ENCODE measurements at places on chromosomes 5 and 9.
A peak's percentile ranks its signal among the peaks of the same experiment; 100 is the strongest.

- DNase-seq: no peak
These were observed 223.2 kb upstream of the PANK3 start for GRCh38 chr5:168802337-168802736.

DNA sequence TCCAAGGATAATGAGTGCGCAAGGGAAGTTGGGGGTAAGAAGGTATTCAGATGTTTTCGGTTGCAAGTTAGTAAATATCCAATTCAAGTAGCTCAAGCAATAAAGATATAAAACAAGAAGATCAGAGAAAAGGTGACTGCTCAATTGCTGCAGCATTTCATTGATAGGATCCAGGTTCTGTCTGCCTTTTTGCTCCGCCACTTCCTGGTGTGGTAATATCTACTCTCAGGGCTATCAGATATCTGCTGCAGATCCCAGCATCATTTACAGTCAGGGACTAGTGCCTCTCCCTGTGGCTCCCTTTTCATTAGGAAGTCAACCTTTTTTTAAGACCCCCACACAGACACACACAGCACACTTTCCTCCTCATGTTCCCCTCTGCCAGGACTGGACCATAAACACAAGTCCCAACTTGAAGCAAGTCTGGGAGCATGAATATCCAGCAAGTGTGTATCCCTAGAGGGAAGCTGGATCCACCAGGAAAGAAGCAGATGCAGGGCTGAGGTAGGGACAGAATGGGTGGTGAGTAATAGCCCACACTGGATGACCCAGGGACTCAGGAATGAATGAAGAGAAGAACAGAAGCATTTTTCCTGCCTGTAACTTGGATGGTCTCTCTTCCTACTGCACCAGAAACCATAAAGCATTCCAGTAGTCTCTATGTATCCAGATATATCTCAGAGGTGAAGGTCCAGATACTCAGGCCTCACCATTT is 53.7 kb downstream of the ZNF622 start:
- DNase-seq: no peak

DNA sequence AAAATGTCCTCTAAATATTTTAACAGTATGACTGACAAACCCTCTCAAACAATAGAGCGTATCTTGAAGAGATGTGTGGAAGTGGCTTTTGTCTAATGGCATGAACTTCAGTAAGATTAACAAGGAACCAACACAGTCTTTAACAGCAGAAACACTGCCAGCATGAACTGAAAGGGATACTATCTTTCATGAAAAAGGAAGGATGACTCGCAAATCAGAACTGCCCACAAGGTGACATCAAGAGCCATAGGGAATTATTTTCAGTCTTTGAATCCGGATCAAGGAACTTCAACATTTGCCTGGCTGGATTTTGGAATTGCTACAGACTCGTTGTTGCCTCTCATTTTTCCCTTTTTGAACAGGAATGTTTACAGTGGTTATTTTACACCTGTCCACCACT is 5.1 kb upstream of the HEXB start:
- no peak for DNase-seq

DNA sequence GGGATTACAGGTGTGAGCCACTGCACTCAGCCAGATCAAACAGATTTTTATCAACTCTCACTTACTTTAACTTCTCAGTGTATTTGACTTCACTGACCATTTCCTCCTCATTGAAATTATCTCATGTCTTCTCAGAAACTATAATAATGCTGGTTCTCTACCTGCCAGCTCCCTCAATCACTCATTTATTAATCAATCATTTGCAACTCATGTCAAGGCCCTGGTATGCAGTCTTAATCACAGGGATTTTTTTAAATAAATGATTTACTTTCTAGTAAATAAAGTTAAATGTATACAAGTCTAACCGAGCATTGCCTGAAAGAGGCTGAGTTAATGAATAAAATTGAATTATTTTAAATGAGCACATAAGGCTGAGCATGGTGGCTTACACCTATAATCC is 63.3 kb downstream of the PLPP1 start:
- no peak for DNase-seq

DNA sequence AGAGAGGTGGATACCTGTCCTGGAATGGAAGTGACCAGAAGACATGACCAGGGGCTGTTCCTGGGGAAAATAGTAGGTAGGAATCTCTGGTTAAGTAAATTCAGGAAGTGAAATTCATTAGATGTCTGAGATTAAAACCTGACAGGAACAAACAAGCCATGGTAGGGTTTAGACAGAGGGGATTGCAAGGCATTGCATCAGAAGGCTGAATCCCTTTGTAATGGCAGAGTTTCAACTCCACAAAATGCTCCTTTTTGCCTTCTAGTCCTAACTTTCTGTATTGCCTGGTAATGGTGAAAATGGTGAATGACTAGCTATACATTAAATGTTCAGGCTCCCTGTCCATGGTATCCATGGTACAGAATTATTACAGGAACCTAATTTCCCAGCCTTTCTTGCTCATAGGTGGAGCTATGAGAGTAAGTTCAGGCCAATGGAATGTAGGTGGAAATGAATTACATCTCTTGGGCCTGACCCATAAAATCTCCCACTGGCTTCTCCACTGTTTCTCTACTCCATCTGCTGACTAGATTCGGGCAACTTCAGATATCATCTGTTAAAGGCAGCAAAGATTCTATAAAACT is 113.4 kb upstream of the CNTLN start:
- no peak for DNase-seq

- no peak for DNase-seq
These were observed 1.6 kb downstream of the ELL2 start for GRCh38 chr5:95959888-95960666.

GRCh38 chr9:26261503-26262330 is 583.5 kb upstream of the TUSC1 start:
- DNase-seq: no peak

- DNase-seq: no peak
These were observed 21.5 kb downstream of the SMIM23 start for GRCh38 chr5:171806976-171807747.

DNA sequence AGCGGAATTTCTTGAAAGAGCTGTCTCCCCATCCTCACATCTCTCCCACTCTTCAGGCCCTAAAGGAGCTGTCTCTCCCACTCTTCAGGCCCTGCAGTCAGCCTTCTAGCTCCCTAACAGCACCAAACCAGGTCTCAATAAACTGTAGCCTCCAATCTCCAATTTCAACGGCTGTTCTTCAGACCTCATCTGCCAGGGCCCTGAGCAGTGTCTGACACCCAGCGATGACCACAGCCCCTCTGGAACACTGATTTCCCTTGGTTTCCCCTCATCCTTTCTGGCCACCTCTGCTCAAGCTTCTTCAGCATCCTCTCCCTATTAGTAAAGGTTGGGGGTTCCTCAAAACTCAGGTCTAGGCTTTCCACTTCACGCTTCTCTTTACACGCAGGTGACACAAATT is 1.6 kb upstream of the P4HA2 start:
- no peak for DNase-seq

DNA sequence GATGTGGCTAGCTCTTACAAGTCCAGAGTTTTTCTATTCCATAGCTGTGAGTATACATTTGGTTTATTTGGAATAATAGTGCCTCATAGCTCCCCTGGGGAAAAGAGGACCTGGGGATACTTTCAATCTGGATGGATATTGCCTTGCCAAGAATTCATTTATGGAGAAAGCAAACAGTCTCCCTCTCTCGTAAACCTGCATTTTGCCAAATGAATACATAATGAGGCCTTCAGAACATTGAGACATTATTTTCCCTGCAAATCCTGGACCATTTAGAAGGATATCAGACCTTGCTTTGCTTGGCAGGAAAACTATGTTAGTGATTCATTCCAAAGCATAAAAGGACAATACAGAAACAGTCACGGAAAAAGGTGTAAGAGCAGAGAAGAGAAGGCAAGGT is 569.6 kb upstream of the BRINP1 start:
- DNase-seq: no peak

DNA sequence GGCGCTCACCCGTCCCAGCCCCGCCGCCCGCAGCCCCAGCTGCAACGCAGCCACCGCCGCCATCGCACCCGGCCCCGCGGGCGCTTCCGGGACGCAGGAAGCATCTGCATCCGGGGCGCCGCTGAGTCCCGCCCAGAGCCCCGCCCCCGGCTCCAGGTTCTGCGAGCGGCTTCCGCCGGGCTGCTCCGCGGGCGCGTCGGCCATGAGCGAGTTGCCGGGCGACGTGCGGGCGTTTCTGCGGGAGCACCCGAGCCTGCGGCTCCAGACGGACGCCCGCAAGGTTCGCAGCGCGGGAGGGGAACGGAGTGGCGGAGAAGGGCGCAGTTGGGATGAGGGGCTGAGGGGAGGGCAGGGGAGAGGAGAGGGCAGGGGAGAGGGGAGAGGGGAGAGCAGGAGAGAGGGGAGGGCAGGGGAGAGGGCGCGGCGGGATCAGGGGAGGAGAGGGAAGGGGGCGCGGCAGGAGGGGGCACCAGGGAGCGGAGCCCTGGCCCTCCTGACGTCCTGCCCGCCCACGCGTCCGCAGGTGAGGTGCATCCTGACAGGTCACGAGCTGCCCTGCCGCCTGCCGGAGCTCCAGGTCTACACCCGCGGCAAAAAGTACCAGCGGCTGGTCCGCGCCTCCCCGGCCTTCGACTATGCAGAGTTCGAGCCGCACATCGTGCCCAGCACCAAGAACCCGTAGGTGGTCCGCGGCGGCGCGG is at the start of the genes SURF1 and SURF2:
TSS of gene SURF1 (minus strand) at position 97 of the 701 bp plus-strand sequence. CDS start at position 63, 34 bp downstream.
TSS of gene SURF2 (plus strand) at position 160 of the 701 bp plus-strand sequence. CDS start at position 203, 43 bp downstream.
- DNase-seq: peak; percentile 95

DNA sequence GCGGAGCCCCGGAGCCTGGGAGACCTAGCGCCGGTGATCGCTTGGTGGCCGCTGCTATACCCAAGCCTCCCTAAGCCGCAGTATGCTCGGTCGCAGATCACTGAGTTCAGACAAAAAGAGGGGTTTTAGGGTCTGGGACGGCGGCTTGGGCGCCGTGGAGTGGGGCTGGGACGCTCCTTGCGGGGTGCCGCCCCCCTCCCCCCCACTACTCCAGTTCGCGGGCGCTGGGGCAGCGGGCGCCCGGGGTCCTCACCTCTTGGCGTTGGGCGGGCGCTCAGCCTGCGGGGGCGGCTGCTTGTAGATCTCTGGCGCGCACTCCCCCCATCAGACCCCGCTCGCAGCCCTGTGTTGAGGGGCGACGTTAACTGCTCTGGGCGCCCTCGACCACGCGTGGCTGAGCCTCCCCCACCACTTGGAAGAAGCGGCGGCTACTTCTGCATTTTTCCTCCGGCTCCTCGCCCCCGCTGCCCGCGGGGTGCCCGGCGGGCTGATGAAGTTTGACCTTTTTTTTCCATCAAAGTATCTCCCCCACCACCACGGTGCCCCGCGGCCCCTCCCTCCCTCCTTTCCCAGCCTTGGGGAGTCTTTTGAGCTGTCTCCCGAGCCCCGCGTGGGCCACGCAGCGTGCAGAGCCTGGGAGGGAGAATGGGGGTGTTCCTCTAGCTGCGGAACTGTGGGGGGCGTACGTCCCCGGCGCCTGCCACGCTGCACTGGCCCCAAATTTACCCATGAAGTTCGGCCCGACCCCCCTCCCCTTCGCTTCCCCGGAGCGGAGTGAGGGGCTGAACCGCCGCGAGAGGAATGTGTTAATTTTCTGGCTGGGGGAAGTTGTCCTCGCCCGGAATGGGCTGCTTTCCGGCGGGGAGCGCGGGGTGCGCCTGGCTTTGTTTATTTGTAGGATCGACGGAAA is 1.2 kb downstream of the CXXC5 start:
- DNase-seq: peak; percentile 31

DNA sequence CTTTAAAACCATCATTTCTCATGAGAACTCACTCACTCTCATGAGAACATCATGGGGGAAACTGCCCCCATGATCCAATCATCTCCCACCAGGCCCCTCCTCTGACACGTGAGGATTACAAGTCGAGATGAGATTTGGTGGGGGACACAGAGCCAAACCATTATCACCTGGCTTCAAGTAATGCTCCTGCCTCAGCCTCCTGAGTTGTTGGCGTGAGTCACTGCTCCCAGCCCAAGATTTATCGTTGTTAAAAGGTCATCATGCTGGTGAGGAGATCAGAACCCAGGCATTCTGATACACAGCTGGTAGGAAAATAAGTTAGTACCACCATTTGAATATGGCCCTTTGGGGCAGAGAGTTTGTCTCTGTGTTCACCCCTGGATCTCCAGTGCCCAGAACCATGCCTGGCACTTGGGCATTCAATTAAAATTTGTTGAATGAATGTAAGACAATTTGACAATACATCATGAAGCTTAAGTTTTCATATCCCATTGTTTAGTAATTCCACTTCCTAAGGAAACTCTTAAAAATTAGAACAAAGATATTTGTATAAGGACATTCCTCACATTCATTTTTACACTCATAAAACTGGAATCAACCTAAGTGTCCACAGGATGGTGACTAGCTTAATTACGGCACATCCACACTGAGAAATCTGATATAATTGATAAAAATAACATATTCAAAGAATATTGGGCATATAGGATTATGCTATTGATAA is 58.0 kb upstream of the COL15A1 start:
- DNase-seq: no peak

DNA sequence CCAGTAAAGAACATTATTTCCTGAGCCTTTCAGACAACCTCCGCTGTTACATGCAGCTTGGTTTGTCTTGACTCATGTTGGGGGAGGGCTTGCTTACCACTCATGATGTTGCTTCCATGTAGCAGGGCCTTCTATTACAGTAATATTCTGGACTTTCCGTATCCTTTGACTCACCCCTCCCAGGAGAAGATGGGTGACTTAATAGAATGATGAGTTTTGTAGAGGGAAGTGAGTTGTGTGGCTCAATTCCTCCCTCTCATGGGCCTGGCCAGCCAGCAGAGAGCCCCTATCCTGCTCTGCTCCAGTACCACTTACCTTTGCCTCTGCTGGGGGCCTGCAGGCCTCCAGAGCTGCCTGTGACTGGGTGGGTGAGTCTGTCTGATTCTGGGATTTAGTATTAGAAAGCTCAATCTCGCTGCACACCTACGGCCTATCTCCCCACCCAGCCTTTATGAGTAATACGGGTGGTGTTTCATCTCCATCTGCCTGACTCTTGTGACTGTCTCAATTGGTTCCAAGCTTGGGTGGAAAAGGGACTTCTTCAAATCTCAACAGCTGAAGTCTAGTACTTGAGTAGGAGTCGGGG is 52.6 kb upstream of the KLF9 start:
- peak; percentile 60 for DNase-seq

DNA sequence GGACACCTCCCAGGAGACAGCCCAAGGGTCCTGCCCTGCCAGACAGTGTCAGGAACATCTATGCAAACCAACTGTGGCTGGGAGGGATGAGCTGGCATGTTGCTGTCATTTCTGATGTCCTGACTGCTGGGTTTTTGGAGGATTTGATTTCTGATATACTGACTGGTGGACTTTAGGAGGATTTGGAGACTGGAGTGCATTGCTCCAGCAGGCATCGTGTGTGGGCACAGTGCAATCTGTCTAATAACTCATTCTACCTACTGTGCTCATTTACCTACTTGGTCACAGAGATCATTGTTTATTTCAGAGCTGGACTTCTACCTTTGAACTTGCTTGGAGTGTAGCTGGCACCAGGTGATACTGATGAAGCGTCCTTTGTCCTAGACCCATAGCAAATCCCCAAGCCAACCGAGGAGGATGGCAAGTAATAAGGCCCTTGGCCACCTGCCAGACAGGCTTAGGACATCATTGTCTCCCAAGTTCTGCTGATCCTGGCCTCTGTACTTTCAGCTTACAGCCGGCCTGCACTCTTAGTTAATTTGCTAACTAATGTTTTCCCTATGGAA is 124.3 kb upstream of the ICE1 start:
- no peak for DNase-seq

Data from activated naive CD4-positive, alpha-beta T cell treated with anti-CD3 and anti-CD28 coated beads, Interleukin-2, amount 50 U/mL, for 16 hours (primary cell).